CD4-positive, alpha-beta T cell treated with Interleukin-17A for 1 hour (primary cell): ENCODE measurements at places on chromosomes 5 and 9.
A peak's percentile ranks its signal among the peaks of the same experiment; 100 is the strongest.

GRCh38 chr9:96519095-96519494, 69.1 kb downstream of the HABP4 start:
- no peak for DNase-seq

GRCh38 chr9:68546596-68547390, 6.1 kb upstream of the TMEM252 start:
- peak; percentile 19 for DNase-seq

DNA sequence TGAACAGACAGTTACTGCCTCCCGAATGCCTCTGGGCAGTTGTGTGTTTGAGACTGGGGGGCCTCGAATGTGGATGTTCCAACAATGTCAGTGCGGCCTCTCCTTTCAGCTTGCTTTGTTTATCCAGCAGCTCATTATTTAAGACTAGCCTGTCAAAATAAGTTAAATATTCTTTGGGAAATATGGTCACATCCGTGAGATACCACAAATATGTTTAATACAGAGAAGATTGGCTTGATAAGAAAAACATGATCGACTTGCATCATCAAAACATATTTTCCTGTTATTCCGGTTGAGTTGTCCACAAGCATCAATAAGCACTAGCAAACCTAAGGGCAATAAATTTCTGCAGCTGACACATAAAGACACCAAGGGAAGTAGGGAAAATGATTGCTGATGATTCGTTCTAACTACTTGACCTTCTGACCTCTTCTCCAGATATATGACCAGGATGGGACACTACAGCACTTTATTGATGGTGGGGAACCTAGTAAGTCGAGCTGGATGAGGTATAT, 66.5 kb downstream of the PRDM6 start:
- DNase-seq: no peak

DNA sequence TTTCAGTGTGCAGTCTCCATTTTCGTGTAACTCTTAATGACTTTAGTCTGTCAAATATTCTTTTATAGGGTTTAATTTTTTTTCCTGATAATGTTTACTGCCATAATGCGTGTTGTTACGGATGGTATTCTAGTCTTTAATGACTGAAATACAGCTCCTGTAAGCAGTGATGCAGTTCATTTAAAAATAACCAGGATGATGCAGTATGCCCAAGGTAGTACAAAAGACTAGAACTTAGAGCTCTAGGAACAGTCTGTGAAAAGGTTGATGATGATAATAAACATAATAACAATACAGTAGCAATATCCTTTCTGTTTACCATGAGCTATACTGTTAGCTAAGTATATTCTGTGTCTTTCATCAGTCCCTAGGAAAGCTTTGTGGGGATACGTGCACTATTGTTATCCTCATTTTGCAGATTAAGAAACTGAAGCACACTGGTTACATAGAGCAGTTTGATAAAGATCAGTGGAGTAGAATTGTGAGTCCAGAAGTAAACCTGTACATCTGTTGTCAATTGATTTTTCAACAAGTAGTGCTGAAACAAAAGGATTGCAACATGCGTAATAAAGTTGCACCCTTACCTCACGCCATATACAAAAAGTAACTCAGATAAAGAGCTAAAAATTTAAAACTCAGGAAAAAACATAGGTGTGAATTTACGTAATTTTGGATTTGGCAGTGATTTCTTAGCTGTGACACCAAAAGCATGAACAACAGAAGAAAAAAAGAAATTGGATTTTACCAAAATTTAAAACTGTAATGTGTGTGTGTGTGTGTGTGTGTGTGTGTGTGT, 64.5 kb downstream of the MTREX start:
- DNase-seq: no peak

DNA sequence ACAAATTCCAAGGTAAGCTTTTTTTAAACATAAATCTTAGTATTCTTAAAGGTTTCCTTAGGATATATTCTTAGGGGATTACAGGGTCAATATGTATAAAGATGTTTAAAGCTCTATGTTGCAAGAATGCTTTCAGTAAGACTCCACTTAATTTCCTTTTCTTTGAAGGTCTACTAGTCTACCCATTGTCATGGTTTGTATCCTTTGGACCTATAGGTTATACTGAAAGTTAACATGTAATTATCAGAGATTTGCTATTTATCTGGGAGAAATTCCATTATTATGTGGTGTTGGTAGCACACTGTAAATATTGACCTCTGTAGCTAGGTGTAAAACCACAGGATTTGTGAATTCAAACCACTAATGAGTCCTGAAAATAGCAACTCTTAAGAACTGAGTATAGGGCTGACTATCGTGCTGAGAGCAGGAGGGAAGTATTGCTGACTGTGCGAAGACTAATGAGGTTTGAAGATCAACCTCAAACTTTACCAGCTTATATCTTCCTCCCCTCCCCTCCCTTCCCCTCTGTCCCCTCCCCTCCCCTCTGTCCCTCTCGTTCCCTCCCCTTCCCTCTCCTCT, 85.6 kb downstream of the GADD45G start:
- DNase-seq: peak; percentile 32

GRCh38 chr5:124581738-124582560, 164.5 kb downstream of the ZNF608 start:
- DNase-seq: no peak

DNA sequence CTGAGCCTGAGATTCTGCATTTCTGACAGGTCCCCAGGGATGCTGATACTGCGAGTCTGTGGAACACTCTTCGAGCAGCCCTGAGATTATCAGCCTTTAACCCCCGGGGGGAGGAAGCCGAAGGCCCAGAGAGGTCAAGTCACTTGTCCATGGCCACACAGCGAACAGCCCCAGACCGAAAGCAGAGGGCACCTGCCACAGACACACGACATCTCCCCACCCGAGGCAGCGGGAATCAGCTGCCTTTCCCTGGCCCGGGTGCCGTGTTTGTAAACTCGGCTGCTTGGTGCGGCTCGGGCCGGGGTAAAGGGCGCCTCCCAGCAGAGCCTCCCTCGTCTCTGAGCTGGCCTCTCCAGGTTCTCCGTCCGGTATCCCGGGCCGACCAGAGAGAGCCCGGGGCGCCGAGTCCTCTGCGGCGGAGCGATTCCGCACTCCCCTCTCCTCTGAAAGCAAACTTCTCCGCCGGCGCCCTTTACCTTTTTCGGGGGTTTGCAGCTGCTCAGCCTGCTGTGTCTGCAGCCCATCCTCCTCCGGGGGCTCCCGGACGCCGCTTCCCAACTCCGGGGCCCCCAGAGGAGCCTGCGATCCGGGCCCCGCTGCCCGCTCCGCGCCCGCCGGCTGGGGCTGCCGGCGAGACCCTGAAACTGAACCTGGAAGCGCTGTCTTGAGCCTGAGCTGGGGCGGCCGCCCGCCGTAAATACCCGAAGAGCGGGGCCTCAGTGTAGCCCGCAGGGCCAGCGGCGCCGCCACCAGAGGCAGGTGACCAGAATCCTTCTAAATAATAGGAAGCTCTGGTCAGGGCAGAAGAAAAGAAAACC, at the start of gene CCDC69:
Gene CCDC69, minus strand, starts transcription at position 646 of the 818 bp plus-strand sequence. Its CDS starts 122 bp downstream, at position 524.
- DNase-seq: peak; percentile 61

DNA sequence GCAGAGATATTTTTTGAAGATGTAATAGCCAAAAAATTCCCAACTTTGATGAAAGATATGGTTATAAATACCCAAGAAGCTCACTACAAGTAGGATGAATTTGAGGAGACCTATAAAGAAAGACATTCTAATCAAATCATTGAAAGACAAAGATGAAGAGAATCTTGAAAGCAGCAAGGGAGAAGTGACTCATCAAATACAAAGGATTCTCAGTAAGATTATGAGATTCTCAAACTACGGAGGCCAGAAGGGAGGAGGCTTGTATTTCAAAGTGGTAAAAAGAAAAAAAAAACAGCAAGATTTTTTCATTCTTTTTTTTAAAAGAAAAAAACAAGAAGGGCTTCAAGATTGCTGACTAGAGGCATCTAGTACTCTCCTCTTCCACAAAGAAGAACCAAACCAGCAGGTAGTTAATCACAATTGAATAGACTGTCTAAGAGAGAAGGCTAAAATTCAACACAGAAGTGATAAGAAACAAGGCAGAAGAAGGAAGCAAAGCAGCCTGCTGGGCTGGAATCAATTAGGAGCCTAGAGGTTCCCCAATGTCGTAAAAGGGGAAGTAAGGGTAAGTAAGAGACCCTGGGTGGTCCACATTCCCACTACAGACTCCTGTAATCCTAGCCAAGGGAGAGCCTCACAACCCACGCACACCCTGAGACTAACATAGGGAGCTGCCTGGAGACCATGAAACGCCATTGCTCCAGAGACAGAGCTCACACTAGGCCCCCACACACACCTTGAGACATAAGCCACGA, 59.1 kb upstream of the NIPAL4 start:
- no peak for DNase-seq

DNA sequence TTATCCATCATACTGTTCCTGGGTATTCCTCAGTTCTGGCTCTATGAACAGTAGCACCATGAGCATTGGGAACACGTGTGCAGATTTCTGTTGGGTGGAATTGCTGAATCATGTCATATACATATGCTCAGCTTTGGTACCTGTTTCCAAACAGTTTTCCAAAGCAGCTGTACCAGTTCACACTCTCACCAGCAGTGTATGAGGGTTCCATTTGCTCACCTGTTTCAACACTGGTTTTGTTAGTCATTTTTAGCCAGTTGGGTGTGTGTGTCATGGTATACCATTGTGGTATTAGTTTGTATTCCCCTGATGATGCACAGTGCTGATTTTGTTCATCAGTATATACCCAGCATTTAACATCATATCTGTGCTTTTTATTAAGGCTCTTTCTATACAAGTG, 56.7 kb upstream of the ECM2 start:
- no peak for DNase-seq

DNA sequence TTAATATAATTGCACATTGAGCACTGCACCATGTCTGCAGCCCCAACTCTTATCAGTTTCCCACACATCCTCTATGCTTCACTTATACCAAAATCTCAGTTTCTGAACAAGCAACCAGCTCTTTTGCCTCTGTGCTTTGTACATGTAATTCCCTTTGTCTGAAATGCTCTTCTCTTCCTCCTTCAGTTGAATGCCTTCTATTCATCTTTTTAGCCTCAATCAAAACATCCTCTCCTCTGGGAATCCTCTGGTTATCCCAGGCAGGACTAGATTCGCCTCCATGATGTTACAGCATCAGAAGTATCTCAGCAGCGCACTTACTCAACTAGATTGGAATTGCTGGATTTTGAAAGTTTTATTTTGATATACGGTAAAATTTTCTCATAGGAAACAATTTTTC, 143.3 kb downstream of the GAS1 start:
- no peak for DNase-seq

DNA sequence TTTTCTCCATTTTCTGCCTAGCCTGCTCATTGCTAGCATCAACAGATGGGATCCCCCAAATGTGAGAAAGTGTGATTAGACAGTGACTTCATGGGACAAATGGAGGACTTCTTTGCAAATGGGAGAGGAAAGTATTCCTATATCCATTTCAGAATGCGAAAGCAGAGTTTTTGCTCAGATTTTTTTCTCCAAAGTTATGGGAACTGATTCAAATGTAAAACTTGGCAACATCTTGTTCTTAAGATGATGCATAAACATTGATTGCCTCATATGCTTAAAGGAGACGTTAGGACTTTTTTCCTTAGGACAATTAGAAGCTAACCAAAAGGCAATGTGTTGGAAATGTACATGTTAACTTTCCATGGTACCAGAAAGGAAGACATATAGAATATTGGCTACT, 704.3 kb upstream of the ZNF608 start:
- no peak for DNase-seq

- no peak for DNase-seq
These were observed 249.1 kb downstream of the CEMIP2 start for GRCh38 chr9:71519098-71519696.

DNA sequence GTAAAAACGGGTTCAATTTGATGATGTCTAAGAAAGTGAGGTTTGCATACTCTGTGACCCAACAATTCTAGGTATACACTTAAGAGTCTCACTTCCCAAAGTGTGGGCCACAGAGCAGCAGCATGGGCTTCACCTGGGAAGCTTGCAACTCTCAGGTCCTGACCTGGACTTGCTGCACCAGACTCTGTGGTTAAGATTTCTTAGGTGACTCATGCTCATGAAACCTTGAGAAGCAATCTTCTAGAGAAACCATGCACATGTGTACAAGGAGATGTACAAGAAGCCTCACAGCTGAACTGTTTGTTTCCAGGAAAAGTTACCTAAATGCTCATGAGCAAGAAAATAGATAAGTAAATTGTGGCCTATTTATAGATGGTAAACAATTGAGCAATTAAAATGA, 30.0 kb downstream of the DNAJC21 start:
- DNase-seq: no peak

GRCh38 chr5:113480243-113480642, 8.0 kb downstream of the MCC start:
- no peak for DNase-seq

GRCh38 chr9:94809778-94810177, 83.3 kb downstream of the AOPEP start:
- DNase-seq: no peak
